NCI-H460 (cell line): ENCODE measurements at places on chromosomes 6 and 20. TPM values are rescaled to one million over a fixed set of nuclear protein-coding genes. Genes with fewer than 3 reads are reported as not detected.

GRCh38 chr6:154360476-154360875 lies 3.9 kb upstream of the IPCEF1 start:
- no peak for DNase-seq

DNA sequence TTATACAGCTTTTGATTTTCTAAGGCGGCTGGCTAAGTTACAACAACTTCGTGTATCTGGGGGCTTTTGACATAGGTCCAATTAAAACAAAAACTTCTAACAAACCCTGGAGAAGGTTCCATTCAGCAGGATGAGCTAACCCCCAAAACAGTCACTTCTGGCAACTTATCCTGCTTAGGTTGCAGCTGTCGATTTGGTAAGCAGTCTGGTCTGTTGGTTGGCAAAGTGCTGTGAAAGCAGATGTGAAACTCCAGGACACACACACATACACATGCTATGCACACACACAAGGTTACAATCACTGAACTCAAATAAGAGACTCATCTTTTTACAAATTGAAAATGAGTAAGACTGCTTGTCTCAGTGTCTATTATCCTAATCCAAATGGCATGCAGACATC lies 119.0 kb upstream of the STMND1 start:
- no peak for DNase-seq

DNA sequence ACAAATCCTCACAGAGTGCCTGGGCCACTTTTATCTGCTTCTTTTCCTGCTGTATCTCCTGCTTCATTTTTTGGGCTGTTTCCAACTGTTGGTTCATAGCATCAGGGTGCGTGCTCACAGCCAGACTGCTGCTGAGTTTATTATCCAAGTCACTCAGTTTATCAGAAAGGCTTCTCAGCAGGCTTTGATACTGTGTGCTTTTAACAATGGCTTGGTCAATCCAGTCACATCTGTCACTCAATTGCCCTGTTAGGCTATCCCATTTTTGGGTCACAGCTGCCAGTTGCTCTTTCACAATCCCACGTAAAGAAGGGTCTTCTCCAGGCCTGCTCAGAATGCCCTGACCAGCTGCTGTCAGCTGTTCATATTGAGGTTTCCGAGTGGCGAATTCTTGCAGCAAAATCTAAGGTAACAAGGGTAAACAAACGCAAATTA lies 87.2 kb downstream of the DST start:
- DNase-seq = no peak

DNA sequence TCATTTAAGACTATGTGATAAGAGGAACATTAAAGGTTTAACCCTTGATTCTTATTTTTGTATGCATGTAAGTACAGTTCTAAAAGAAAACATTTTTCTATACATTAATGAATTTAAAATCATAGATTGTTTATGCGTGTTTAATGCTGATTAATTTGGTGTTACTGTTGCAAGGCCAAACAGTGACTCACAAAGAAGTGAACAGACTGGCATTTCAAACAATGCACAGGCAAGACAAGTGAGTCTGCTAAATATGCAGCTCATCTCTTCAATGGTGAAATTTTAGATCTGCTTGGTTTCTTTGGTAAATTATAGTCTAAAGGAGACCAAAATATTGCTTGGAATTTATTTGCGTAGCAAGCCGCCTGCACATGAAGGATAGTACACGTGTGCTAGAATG lies 417.4 kb upstream of the SOX4 start:
- no peak for DNase-seq

DNA sequence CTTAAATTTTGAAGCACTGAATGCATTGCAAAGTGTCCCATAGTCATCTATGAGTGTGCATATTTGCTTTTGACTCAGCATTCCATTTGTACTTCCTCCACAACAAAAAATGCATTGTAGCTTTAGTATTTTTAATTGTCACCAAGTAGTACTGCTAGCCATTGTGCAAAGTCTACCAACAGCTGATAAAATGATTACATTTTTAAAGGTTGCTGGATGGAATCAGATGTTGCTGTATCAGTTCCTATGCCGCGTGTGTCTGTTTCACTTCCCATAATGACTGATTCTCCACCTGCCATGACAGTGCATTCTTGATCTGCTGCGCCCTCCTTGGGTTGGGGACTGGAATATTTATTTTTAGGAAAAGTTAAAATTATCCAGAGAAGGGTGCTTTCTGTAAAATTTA lies 41.2 kb downstream of the SLX4IP start:
- DNase-seq = no peak

- no peak for DNase-seq
Observed at GRCh38 chr20:15185322-15185721, 847.9 kb upstream of the FLRT3 start.

GRCh38 chr20:3250091-3250504 lies 11.1 kb upstream of the SLC4A11 start:
- peak; percentile 48 for DNase-seq

The RBM24 gene
- total RNA-seq = 5.1 and 6.3 TPM in 2 replicates

The LINC00237 gene
- total RNA-seq = not detected in 2 replicates

The LAMP5 gene
- not detected in 2 replicates for total RNA-seq
